ENCODE measurements at places on chromosomes 16 and 17.

- DNase-seq: no peak
Measured at GRCh38 chr16:87412371-87412995, 20.3 kb downstream of the MAP1LC3B start.

GRCh38 chr17:1379208-1379929, 20.7 kb downstream of the YWHAE start:
- DNase-seq: no peak

DNA sequence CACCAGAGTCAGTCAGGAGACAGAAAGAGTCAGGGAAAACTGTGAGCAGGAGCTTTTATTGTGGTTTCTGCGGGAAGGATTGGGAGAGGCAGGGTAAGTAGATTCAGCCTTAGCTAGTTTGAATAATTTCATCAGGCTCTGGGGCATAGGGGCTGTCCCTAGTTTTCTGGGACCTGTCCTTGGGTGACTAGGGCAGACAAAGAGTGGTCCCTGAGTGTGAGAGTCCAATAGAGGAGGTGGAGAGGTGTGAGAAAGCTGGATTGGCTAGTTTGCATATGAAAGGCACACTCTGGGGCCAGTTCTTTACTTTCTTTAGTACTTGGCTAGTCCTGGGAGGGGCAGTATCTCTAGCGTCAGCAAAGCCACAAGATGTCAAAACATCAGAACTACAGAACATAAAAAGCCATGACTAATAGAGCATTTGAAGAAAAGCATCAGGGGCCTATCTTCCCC, 255.6 kb downstream of the HS3ST3A1 start:
- DNase-seq: no peak

DNA sequence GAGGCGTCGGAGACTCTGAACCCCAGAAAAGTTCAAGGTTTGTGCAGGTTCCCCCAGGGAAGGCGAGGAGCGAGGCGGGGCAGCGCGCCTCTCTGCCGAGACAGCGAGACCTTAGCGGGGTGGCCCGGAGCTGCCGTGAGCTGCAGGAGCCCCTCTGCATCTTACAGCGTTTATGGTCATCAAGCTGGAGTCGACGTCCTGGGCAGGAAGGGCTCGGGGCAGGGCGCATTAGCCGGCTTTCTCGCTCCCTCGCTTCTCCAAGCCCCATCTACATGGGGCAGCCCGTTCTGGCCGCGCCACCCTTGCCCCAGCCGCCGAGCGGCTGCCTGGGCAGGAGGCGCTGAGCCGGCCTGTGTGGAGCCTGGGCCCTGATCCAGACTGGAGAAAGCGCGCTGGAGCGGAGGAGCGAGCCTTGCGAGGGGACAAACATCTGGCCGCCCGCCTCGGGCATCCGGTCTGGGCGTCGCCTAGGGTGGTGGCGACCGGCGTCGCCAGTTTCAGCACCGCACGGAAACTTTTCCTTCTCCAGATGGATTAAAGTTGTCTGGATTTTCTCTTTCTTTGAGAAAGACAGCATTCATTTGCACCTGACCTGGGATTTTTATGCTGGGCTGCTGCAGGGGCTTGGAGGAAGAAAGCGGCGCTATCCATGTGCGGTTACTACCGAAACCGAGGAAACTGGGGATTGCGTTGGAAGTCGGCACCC, 750 bp downstream of the TMEM132E start:
- no peak for DNase-seq

GRCh38 chr17:79650861-79651260, 40.0 kb upstream of the RBFOX3 start:
- no peak for DNase-seq

Measured in HL-60 (cell line).